Suprapubic skin (tissue), 4 donors: ENCODE measurements at places on chromosomes 2 and 18. TPM values are rescaled to one million over a fixed set of nuclear protein-coding genes. Genes with fewer than 3 reads are reported as not detected.

Gene NR4A2
- total RNA-seq, result 9.5 TPM

Gene REG3G
- total RNA-seq, result not detected

Gene LDLRAD4
- 13.1 TPM for total RNA-seq

Gene SLC9A4
- 0.24 TPM for total RNA-seq

Gene SALL3
- 0.40 TPM for total RNA-seq

Gene GCA
- 16.3 TPM for total RNA-seq
